ENCODE measurements at places on chromosomes 5 and 9.
A peak's percentile ranks its signal among the peaks of the same experiment; 100 is the strongest.

- DNase-seq: peak; percentile 57
These were observed 50.1 kb downstream of the TNFSF8 start for GRCh38 chr9:114880291-114880745.

DNA sequence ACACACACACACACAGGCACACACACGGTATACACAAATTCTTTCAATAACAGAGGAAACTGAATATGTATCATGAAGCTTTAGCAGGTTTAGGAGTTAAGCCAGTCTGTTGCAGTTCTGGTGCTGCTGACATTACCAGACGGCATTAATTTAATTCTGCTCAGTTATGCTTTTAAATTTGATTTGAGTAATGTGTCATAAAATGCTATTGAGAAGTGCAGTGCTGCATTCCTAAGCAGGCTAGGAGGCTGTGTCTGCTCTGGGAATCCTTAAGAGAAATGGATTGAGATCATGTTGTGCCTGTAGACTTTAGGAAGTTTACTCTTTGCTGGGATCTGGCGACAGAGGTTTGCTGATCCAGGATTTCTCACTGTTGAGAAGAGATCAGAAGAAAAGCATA, 733.8 kb downstream of the BRINP1 start:
- no peak for DNase-seq

DNA sequence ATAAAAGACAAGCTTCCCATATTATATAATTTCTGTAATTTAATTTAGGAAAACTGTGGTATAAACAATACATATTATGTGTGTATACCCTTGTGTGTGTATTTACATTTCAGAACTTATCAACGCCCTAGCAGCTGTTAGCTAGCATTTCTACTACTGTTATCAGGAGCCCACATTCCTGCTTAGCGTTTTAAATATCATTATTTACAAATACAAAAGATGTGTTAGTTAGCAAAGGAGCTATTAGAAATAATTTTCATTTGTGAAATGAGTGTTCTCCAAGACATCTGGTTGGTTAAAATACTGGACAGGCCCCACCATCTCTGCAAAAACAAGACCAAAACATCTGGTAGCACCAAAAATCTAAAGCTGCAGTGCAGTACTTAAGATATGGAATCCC, 48.0 kb downstream of the EPB41L4A start:
- no peak for DNase-seq

DNA sequence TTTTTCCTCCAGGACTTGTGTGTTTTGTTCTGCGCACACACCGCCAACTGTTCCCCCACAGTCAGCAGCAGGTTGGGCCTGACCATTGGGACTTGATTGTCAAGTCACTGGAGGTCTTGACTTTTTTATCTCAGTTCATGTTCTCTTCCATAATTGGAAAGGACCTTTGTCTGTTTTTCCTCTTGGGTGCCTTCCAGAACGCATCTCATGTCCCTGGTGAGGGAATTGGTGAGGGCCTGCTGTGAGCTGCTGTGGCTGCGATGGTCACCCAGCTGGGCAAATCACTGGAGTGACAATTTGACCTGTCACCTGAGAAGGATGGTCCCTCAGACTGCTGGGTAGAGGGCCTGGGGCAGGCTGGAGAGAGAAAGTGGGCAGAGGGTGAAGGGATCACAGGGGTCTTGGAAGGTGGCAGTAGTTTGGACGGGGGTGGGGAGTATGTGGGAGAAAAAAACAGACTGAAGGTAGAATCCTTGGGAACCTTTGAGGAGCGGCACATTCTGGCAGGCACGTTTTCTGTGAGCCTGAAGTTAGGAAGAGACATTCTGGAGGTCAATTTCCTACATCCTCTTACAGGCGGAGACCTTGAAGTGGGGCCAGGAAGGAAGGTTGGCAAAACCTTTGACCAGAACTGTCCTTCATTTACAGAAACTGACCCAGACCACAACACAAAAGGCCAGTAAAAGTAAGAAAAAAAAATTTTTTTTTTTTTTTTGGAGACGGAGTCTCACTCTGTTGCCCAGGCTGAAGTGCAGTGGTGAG, 4.4 kb downstream of the CDK9 start:
- no peak for DNase-seq

DNA sequence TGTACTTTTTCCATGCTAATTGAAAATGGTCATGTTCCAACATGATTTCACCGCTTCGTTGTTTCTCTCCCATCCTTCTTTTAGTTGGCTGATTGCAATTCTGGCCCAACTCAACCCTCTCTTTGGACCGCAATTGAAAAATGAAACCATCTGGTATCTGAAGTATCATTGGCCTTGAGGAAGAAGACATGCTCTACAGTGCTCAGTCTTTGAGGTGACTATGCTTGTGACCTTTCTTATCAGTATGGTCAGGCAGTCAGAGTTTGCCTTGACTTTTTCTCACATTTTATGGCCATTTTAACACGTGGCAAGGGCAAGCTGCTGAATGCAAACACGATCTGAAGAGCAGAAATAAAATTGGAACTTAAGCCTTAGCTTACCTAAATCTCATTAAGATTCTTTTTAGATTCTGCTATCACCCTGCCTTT, 36.0 kb upstream of the CREBRF start:
- no peak for DNase-seq

GRCh38 chr5:111221139-111221538, 3.0 kb upstream of the CAMK4 start:
- no peak for DNase-seq

DNA sequence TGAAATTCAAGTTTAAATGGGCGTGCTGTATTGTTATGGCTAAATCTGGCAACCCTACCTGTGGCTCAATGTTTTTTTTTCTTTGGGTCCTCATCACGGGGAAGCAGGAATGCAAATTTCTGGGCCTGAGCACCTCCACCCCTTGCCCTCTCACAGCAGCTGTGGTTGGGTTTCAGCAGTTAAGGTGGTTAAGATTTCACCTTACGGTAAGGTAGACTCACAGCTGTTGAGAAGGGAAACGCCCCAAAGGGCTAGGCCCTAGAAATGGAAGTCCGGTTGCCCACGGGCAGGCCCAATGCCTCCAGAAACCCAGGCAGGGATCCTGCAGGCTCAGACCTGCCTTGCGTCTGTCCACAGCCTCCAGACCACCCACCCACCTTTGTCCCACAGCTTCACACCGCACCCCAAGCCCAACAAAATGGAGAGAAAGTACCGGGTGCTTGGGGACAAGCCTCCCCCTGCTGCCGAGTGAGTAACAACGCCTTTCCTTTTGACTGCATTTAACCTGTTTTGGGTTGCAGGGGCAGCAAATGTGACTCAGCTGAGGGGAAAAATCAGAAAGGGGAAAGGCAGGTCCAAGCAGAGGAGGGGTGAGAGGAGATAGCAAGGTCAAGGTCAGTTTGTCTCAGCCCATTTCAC, 48.1 kb upstream of the TDRD7 start:
- no peak for DNase-seq

- no peak for DNase-seq
These were observed 4.8 kb downstream of the MSX2 start for GRCh38 chr5:174729075-174729680.

DNA sequence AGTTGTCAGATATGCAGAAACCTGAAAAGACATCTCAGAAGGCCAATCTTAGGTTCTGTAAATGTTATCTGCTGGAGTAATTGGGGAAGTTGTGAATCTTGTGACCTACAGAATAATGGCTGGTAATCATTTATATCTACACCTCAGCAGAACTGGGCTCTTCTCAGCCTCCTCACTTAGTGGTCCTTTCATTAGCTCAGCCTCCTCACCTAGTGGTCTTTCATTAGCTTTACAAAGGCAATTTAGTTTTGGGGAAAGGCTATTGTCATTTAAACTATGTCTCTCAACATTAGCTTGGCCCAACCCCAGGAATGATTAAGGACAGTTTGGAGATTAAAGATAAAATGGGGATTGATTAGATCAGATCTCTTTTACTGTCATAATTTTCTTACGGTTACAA, 284.2 kb upstream of the SGCD start:
- no peak for DNase-seq

GRCh38 chr5:124596595-124597421, 149.6 kb downstream of the ZNF608 start:
- DNase-seq: peak; percentile 81

DNA sequence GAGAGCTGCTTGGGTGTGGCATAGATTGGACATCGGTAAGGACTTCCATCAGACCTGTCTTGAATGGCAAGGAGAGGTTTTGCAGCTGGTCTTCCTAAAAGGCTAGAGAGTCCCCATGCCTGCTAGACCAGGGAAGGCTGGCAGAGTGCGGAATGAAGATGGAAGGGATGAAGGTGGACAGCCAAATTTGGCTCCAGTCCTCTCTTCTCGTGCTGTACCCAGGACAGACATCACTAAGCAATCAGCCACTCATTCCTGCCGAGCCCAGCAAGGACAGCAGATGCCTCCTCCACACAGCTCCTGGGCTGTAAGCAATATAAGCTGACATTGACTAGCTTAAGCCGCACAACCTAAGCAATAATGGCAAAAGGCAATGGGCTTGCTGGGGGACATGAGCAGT, 112.0 kb downstream of the OLFM1 start:
- DNase-seq: no peak

GRCh38 chr5:62708481-62709325, 130.1 kb downstream of the LRRC70 start:
- DNase-seq: no peak

- DNase-seq: no peak
These were observed 26.2 kb upstream of the IRX4 start for GRCh38 chr5:1908931-1909330.

- peak; percentile 82 for DNase-seq
These were observed 24.2 kb upstream of the MACIR start for GRCh38 chr5:103234239-103234975.

- no peak for DNase-seq
These were observed 54.5 kb upstream of the SEMA6A start for GRCh38 chr5:116629168-116629567.

- no peak for DNase-seq
These were observed 16.6 kb upstream of the PSMD5 start for GRCh38 chr9:120859361-120859760.

GRCh38 chr5:174300941-174301761, 255.6 kb downstream of the NSG2 start:
- DNase-seq: no peak

DNA sequence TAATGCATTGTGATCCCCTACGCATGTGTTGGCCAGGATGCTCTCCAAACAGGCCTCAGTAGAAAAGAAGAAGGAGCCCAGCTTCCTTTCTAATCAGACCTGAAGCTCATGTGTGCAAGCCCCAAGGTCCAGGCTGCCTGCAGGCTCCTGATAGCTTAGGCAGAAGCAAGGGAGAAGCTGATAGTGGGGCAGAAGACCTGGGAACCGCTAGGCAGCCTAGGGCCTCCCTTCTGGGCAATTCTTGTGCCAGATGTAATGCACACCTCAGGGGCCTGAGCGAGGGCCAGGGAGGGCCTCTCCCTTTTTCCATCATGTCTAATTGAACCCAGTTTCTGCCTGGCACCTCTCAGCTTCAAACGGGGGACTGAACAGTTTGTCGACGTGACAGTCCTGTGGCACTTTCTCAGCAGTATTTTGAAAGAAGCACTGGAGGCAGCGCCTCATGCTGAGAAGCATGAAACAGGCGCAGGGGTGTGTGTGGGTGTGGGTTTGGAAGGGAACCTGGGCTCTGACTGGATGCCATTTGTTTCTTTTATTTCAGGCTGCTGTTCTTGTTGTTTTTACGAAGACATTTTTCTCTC, 212.8 kb downstream of the PIK3R1 start:
- no peak for DNase-seq

GRCh38 chr5:79513704-79514390, at the start of gene HOMER1:
TSS of gene HOMER1 (minus strand) at chr5:79514134. CDS start at chr5:79512774, 1,360 bp downstream.
- DNase-seq: peak; percentile 74

GRCh38 chr5:67015541-67016191, 180.9 kb downstream of the CD180 start:
- no peak for DNase-seq

DNA sequence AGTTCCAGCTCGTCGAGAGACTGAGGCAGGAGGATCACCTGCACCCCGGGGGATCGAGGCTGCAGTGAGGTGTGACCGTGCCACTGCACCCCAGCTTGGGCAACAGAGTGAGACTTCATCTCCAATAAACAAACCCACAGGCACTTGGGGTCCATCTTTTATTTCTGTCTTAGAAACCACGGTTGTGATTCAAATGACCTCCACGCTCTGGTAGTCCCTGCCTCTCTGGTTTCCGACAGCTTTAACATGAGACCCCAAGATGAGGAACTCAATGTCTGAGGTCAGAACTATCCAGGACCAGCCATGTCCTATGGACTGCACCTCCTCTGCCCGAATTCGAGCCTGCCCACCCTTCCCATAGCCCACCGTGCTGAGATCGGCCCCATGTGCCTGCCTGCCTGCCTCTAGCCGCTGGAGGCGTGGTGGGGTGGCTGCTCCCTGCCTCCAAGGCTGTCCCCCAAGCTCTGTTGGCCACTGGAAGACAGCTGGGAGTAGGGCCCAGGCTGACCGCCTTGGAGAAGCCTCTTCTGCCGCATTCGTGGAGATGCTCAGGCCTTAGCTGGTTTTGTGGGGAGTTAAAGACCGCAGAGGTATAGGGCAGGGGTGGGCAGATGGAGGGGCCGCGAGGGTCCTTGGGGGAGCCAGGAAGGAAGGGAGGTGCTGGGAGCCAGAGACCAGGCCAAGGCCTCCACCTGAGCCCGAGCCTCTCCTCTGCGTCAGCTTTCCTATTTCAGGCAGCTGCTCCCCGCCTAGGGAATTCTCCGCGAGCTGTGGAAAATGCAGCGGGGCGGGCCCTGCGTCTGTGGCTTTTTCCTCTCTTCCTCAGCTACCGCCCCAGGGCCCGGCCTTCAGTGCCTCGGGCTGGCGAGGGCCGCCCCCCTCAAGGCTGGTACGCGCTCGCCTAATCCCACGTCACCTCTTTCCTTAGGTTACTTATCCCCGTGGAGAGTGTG, 6.9 kb upstream of the WDR5 start:
- DNase-seq: no peak

DNA sequence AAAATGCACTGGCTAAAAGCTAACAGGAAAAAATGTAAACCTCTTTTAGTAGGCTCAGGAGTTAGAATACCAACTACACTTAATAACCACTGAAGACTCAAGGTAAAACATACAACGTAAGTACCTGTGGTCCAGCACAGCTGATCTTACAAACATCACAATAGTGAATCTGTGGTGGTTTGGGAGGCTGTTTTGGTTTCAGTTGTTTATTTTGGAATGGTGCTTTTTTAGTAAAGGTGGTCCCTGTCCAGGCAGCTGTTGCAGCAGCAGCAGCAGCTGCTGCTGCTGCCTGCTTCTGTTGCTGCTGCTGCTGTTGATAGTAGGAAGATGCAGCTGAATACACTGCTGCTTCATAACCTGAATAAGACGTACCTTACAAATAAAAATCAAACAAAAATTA, 37.9 kb downstream of the ZFR start:
- no peak for DNase-seq

DNA sequence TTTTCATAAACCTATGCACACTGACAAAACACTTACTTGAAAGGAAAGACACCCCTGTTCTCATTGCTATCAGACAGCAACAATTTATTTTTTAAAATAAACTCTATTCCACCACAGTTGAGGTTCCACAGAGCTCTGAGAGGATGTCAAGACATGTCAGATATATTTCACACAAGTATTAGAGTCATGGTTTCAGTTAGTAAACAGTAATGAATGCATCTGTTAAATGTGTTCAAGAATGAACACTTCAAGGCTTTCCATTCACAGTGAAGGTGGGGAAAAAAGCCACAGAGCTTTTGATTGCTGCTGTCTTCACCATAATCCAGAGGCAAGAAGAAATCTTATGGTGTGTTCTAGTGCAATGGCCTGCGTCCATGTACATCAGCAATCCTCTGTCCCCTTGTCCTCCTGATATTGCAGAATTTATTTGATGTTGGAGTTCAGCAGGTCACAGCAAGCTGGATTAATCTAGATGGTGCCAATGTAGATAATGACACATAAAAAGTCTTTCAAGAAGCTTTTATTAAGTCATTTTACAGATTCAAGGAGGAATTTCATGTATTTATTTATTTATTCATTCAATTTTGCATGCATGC, 146.8 kb downstream of the GHR start:
- no peak for DNase-seq

GRCh38 chr5:165620394-165620793, 2115.0 kb downstream of the MAT2B start:
- DNase-seq: no peak

All from choroid plexus epithelial cell (primary cell).